GM23248 (cell line): ENCODE measurements at places on chromosomes 5 and 9. TPM values are rescaled to one million over a fixed set of nuclear protein-coding genes. Genes with fewer than 3 reads are reported as not detected.

GRCh38 chr5:177537389-177538361 is 16.7 kb downstream of the FAM193B start:
- DNase-seq = peak; percentile 93

- no peak for DNase-seq
Measured at GRCh38 chr9:78724896-78725295, 428.0 kb downstream of the PSAT1 start.

DNA sequence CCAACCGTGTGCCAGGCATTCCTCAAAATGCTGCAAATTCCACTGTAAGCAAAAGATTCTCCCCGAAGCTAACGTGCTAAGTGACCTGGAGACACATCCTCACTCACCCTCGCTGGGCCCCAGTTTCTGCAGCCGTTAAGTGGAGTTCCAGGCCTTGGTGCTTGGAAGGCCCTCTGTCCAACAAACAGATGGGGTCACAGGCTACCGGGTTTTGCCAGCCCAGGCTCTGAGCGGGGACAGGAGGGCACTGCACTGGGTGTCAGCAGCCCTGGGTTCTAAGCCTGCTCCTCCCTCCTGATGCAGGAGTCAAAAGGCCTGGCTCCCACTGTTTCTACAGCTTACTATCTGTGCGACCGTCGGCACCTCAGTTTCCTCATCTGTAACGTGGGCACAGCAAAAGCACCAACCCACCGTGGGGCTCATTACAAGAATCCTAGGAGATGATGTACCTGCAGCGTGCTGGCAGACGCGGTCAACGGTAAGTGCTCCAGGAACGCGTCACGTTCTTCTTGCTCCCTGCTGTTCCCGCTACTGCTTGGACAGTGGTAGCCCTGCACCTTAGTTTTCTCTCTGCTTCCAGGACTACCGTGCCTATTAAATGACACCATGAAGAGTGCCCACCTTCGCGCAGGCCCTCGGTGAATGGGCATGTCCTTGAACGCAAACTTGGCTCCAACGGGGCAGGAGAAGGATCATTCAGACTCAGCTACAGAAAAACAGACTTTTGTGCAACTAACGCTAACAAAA is 84.8 kb downstream of the ADAMTS2 start:
- DNase-seq = no peak

The WDR38 gene
- not detected in 2 replicates for polyA plus RNA-seq

The ELOVL7 gene
- 0.28 TPM in 1 of 2 replicates, not detected in the other for polyA plus RNA-seq

The SH2D3C gene
- polyA plus RNA-seq = not detected in 2 replicates

GRCh38 chr9:112917047-112917986 is 26.6 kb upstream of the SLC46A2 start:
- DNase-seq = no peak
